T-helper 1 cell (primary cell): ENCODE measurements at places on chromosomes 6 and 20.

DNA sequence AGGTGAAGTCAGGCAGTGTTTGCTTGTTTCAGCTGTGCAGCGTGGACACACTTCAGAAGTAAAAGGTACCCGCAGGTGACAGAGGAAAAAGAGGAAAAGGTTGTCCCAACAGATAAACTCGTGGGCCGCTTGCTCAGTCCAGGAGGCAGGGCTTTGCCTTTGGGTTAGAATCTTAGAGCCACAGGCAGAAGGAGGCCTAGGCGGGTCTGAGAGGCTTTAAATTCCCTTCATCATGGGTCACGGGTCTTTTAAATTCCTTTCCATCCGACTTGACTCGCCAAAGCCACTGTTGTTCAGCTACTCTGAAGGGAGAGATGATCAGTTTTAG lies 48.2 kb downstream of the AGPAT4 start:
- DNase-seq: no peak

DNA sequence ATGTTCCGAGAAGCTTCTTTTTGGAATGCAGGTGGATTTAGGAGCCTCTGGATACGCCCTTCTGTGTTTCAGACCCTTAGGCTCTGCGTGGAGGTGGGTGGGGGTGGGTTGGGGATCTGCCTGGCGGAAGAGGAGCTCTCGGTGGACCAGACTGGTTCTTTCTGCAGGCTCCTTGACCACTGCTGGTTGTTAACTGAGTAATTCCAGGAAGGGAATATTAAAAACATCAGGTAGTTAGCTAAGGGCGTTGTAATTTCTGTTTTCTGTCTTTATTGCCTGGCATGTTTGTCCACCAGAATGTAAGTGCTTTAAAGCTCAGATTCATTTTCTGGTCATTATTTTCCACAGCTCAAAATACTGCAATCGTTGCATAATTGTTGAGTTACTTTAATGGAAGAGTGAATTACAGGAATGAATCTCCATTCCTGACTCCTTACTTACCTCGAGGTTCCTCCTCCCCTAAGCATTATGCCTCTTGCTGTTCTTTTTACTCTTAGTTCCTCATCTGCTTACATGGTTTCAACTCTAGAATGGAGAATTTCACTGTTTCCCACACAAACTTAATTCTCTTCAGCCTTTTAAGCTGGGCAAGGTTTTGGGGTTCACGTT lies 5.9 kb downstream of the CDYL start:
- DNase-seq: no peak

DNA sequence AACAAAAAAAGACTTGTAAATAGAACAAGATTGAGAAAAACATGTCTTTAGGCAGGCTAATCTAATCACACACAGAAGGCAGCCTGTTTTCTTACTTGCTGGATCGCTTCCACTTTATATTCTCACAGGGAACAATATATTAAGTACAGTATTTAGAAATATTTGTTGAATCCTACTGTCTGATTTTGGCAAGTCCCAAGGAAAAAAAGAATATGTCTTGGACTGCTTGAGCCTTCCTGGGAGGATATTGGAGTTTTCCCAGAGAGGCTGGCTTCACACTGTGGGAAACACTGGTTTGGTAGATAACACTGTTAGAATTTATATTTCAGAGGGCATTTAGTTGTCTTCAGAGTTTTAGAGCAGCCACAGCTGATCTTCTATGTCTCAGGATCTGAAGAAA lies 229.7 kb downstream of the PRL start:
- no peak for DNase-seq

DNA sequence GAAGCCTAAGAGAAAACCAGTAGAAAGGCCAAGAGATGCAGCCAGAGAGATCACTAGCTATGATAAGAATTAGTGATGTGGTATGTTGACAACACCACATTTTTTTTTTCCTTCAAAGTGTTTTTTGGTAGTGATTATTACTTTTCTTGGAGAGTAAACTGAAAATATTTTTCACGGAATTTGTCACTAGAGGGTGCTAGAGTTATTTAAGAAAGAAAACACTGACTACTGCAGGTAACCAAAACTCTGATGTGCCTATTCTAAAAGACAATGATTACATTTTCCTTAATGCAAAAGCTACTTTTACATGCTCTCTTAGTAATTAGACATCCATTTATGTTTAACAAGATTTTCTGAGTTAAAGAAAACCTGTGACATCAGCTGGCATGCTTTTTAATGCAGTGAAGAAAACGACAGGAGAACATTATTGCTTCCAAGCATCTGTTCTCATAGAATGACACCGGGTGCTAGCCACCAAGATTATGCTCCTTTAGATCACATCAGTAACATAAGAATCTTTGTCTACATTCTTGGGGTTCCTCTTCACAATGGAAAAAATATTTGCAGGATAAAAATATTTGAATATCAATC lies 28.8 kb downstream of the RWDD2A start:
- DNase-seq: no peak

DNA sequence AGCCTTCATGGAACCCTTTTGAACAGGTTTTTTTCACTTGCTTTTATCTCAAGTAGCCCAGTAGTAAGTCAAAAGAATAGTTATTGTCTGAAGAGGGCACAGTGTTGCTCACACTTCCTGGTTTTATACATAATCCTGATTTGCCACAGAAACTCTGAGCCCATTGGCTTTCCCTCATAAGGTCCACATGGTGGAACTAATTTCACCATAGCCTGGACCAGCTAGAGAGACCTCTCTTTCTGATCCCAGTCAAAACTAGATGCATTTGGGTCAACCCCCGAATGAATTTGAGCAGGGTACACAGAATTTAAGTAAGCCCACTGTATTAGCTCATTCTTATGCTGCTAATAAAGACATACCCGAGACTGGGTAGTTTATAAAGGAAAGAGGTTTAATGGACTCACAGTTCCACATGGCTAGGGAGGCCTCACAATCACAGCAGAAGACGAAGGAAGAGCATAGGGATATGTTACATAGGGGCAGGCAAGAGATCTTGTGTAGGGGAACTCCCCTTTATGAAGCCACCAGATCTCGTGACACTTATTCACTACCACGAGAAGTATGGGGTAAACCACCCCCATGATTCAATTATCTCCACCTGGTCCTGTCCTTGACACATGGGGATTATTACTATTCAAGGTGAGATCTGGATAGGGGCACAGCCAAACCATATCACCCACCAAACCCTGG lies 6.2 kb downstream of the RWDD2A start:
- DNase-seq: no peak

DNA sequence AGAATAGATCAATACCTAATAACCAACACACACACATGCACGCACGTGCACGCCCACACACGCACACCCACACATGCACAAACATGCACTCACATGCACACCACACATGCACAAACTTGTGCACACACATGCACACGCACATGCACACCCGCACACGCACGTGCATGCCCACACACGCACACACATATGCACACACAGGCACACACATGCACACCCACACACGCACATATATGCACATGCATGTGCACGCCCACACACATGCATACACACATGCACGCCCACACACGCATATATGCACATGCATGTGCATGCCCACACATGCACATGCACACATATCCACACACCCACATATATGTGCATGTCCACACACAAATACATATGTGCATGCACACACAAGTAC lies 26.2 kb upstream of the CHRNA4 start:
- no peak for DNase-seq

- no peak for DNase-seq
These were observed 160.6 kb downstream of the TMEM200A start for GRCh38 chr6:130526466-130526865.

GRCh38 chr20:21393816-21394519 lies 3.4 kb downstream of the NKX2-4 start:
- DNase-seq: no peak

DNA sequence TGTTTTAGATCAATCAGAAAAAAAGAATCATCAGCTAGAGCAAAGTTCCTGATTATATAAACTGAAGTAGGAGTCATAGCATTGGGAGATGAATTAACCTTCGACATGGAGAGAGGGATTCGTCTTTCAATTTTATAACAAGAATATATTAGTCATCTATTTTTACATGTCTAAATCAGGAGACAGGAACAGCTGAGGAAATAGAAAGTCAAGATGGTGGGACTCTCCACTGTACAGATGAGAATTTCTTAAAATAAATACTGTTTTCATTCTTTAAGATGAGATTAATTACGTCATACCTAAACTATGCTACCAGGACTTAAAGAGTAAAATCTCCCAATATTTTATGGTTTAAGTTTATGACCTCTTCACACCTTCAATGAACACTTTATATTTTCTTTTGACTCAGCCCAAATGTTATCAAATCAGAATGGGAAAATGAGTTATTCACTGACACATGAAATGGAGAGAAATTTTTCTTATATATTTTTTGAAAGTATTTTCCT lies 1137.7 kb downstream of the EPHA7 start:
- DNase-seq: no peak

DNA sequence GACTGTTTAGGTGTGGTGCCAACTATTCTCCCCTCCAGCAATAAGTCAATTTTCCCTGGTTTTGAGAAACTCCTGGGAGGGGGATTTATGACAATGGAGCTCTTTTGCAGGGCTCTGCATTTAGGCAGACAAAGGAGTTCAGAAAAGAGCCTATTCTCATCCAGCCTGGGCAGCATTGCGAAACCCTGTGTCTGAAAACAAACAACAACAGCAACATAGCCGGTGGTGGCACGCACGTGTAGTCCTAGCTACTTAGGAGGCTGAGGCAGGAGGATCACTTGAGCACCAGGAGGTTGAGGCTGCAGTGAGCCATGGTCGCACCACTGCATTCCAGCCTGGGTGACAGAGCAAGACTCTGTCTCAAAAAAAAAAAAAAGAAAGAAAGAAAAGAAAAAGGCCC lies 6.4 kb downstream of the CLPS start:
- DNase-seq: no peak

DNA sequence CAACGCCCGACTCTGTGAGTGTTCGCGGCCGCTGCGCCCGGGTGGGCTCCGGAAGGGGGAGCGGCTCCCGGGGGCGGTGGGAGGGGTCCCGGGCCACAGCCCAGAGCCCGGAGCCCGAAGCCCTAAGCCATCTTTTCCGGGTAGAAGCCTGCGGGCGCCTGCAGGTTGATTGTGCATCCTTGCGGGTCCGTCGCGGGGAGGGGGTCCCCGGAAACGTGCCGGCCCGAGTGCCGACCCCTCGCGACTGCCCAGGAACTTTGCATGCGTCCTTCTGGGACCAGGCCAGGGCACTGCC lies 413 bp downstream of the PTPRA start:
- DNase-seq: peak; percentile 52

GRCh38 chr6:89952686-89953085 lies 58.4 kb downstream of the GJA10 start:
- DNase-seq: peak; percentile 44

DNA sequence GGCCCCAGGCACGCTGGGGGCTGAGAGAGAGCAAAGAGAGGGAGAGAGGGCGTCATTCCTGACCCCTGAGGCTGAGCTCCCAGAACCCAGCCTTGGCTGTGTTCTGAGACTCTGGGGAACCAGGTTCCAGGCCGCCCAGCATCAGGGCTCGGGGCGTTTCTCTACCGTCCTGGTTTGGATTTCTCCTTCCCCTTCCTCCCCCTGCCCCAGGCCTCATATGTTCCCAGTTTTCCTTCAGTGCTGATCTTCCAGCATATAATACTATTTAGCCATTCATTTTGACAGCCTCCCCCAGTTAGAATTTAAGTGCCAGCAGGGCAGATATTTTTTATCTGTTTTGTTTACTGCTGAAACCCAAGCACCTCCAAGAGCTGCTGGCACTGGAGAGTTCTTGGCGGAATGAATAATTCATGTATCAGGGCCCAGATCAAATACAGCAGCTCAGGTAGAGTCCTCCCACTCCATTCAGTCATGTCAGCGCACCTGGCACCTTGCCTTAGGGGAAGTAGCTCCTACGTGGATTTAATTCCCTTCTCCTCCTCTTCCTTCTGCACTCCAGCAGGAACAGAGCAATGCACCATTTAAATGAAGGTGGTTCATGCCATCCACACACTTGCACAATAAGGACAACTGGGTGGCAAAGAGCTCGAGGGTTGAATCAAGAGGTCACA lies 23.4 kb upstream of the FRMD1 start:
- no peak for DNase-seq

- no peak for DNase-seq
These were observed 122.3 kb downstream of the B3GAT2 start for GRCh38 chr6:70834520-70834919.

DNA sequence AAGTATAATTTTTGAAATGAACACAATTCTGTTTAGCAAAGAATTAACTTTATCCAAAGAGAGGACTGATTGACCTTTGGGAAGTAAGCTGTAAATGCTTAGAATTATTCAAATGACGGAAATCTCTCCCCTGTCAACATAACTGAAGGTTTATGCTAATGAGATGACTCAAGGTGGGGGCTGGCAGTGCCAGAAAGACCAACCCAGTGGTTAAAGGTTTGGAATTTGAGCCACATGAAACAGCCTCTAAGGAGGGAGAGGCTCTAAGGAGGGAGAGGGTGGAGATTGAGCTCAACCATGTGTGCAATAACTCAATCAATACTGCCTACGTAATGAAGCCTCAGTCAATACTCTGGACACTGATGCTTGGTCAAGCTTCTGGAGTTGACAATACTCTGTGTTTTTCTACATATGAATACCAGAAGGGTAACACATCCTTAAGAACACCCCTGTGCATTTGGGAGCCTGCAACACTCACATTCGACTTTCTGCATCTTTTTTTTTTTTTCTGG lies 123.4 kb upstream of the TENT5A start:
- DNase-seq: no peak

GRCh38 chr6:1821164-1821512 lies 211.4 kb downstream of the FOXC1 start:
- DNase-seq: no peak

DNA sequence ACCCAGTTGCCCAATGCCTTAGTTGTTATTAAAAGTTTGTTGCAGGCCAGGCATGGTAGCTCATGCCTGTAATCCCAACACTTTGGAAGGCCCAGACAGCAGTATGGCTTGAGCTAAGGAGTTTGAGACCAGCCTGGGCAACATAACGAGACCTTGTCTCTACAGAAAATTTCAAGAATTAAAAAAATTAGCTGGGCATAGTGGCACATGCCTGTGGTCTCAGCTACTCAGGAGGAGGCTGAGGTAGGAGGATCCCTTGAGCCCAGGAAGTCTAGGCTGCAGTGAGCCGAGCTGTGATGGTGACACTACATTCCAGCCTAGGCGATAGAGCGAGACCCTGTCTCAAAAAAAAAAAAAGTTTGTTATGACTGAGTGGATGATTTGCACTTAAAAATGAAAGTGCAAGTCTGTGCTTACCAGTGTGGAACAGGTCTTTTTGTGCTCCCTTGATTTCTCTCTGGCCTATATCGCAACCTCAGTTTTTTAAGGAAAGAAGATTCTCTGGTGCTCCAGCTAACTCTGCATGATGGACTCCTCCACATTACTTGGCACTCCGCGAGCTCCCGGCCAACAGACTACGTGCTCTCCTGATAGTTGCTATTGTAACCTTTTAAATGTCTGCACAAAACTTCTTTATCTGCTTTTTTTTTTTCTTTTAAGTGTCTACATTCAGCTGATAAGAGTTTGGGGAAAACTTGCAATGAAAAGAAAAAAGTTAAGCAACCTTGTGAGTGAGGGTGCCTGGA lies 22.1 kb downstream of the ZKSCAN3 start:
- DNase-seq: no peak

DNA sequence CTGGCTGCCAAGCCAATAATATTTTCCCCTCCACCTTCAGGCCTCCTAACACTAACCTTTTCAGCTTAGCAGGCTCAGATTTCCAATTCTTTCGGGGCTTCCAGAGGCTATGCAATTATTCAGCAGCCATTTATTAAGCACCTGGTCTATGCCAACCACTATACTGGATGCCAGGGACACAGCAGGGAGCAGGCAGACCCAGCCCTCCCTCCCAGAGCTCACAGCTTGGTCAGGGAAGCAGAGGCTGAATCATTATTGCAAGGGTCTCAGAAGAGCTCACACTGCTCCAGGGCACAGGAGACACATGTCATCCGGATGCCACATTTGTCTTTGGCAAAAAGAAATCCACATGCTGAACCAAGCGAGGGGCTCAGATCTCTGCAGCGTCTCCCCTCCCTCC lies 1.3 kb downstream of the BPIFB1 start:
- DNase-seq: no peak
